Activated T-helper 17 cell treated with anti-CD3 and anti-CD28 coated beads, Interleukin-2, amount 50 U/mL, for 72 hours (primary cell): ENCODE measurements at places on chromosomes 4 and X.

DNA sequence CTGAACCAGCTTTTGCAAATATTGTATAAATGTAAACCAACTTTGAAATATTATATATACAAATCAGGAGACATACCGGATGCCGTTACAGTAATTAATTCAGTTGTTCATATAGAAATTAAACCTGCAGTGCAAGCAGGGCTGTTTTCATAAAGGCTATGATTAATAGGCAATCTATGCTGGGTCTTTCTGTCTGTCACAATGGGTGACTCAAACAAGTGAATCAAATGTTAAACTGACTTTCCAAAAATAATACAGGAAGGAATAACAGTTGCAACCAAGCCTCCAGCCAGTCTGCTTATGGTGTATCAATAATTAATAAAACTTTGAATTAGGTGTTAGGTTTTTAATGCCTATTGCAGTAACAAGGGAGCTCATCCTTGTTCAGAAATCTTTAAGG lies 43.9 kb downstream of the GABRB1 start:
- no peak for ATAC-seq

DNA sequence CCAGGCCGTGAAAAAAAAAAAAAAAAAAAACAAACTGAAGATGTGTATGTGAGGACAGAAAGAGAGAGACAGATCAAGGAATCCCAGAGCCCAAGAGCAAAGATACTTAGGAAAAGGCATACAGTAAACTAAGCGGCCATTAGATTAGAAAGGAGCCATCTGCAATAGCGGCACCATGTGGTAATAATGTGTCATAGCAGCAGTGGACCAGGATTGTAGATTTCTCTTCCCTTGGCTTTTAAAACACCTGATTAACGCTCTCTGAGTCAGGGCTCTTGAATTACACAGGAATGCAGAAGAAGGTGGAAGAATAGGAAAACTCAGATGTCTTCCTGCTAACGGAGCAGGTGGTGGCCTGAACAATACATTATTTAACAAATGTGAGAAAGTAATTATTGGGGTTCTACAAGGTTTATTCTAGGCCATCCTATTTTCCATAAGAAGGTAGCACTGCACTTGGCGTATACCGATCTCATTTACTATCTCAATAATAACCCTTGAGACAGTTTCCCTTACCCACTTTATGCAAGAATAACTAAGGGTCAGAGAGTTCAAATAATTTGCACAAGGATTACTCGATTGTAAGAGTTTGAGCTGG lies 182.7 kb downstream of the KCNIP4 start:
- no peak for ATAC-seq

- no peak for ATAC-seq
These were observed 2.0 kb upstream of the THAP9 start for GRCh38 chr4:82898322-82899243.

DNA sequence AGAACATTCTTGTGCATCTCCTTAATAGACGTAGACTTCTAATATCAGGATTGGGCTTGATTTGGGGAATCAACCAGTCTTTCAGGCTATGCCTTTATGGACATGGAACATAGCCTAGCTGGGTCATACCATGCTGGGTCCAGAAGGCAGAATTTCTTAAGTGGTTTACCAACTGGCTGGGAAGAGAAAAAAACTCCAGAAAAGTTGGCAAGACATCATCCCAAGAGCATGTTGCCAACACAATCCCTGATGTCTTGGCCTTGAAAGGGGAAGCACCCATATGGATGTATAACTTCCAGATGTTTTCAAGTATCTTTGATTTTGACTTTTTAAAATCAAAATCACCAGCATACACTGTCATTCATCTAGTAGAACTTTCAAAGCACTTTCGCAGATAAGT lies 138.0 kb upstream of the FGF13 start:
- ATAC-seq = no peak

DNA sequence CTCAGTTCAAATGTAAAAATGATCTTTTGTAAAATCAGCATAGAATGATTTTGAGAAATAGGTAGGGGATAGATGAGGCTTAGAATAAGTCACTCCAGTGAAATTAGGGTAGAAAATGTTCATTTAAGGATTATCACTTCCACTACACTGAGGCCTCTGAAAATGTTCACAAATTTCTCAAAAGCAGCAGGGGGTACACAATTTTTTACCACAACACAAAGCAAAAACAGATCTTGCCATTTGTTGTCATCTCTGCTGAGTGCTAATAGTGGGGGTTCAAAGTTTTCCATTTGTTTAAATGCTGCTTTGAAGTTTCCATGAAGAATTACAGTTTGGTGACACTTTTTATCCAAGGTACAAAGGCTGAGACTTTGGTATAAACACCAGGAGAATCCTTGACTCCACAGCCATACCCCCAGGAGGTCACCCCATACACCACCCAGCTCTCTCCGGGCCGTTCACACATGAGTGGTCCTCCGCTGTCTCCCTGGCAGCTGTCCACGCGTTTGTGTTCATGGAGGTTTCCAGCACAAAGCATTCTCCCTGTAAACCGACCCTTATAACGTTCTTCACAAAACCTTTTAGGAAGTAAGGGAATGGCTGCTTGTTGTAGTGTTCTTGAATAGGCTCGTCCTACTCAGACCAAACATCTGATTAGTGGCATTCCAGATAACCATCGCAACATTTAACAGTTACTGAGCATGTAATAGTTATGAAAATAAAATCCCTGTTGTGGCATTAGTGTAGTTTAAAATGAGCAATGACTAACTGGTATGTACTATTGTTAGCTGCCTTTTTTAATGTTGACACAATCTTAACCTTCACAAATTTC lies 71.0 kb downstream of the PRSS12 start:
- no peak for ATAC-seq

- no peak for ATAC-seq
These were observed 310.6 kb downstream of the BMPR1B start for GRCh38 chr4:95068401-95068800.

GRCh38 chrX:2691543-2692220 lies 587 bp downstream of the CD99 start:
- ATAC-seq = no peak
